PC-3 (cell line): ENCODE measurements at places on chromosomes 1 and 21. TPM values are rescaled to one million over a fixed set of nuclear protein-coding genes. Genes with fewer than 3 reads are reported as not detected.

DNA sequence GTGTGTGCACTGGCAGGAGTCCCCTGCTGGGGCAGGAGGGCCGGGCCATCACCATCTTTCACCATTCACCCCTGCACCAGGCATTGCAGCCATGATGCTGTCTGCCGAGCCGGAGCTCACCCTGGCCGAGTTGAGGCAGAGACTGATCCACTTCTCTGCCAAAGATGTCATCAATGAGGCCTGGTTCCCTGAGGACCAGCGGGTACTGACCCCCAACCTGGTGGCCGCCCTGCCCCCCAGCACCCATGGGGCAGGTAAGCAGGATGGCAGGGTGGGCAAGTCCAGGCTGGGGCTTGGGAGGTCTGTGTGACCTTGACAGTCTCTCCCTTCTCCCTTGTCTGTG, 18.6 kb downstream of the PCSK9 start:
- DNase-seq: no peak

The KISS1 gene
- total RNA-seq: 6.0 and 12.3 TPM in 2 replicates

- no peak for DNase-seq
These were observed 67.9 kb upstream of the ZNF648 start for GRCh38 chr1:182129398-182129797.

The DDAH1 gene
- total RNA-seq: 65.9 and 68.2 TPM in 2 replicates
